ENCODE measurements at places on chromosomes 6 and 20. TPM values are rescaled to one million over a fixed set of nuclear protein-coding genes. Genes with fewer than 3 reads are reported as not detected.

ADGRF1 gene
- total RNA-seq, result 8.9 TPM

IRAK1BP1 gene
- total RNA-seq, result 5.6 TPM

TSBP1 gene
- not detected for total RNA-seq

AIG1 gene
- 54.3 TPM for total RNA-seq

MDFI gene
- total RNA-seq, result 67.1 TPM

PGBD1 gene
- 3.7 TPM for total RNA-seq

CYP24A1 gene
- total RNA-seq, result 4.4 TPM

PI3 gene
- total RNA-seq, result 217 TPM

ALDH5A1 gene
- total RNA-seq, result 0.68 TPM

AVP gene
- not detected for total RNA-seq

RIN2 gene
- 27.7 TPM for total RNA-seq

CGA gene
- not detected for total RNA-seq

LY6G6F gene
- not detected for total RNA-seq

C20orf141 gene
- not detected for total RNA-seq

FABP7 gene
- not detected for total RNA-seq

SMIM8 gene
- 7.8 TPM for total RNA-seq

FKBP1C gene
- total RNA-seq, result 0.34 TPM

GFOD1 gene
- total RNA-seq, result 41.4 TPM

CTAGE9 gene
- not detected for total RNA-seq

HLA-DMB gene
- total RNA-seq, result not detected

MUC22 gene
- not detected for total RNA-seq

RGS17 gene
- 1.4 TPM for total RNA-seq

TMC2 gene
- total RNA-seq, result not detected
